GM12878 (cell line): ENCODE measurements at places on chromosomes 1 and 21. TPM values are rescaled to one million over a fixed set of nuclear protein-coding genes. Genes with fewer than 3 reads are reported as not detected.

DNA sequence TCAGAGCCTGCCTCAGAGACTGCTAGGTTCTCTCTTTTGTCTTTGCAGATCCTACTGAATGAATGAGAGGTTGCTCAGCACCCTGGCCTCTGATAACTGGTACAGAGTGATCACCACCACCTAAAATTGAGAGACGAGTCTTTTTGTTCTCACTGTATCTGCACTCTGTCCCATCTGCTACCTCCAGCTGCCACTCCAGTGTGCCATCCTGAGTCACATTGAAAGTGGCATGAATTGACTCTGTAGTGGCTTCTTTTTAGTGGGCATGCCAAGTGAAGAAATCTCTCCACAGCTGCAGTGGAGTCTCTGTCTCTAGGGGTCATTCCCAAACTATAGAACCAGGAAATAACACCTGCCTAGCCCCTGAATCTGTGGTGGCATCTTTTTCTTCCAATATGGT is 14.7 kb downstream of the CAMK1G start:
- H3K36me3 ChIP-seq: no peaks in the 10 kb centered on the region
- no peak for DNase-seq
- H3K4me3 ChIP-seq: no peak overlapping the region
- no peaks in the 10 kb centered on the region for H3K4me1 ChIP-seq
- H3K27ac ChIP-seq: no peak overlapping the region
- peaks cover 1% of the 10 kb centered on the region for H3K27me3 ChIP-seq

DNA sequence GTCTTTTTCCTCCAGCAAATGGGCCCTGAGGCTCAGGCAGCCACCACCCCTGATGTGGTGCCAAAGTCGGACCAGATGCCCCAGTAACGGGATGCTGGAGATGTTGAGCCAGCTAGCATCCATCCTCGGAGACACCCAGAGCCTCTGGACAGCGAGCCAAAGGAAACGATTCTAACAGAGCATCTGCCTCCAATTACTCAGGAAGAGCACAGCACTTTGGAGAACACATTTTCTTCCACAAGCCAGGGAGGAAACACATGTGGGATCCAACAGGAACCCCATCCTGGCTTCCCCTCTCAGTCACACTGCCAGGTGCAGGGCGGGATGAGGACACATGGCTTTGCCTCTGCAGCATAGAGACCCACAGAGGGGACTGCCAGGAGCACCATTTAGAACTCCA is 44.9 kb downstream of the C1orf198 start:
- H3K27me3 ChIP-seq: peaks cover 2% of the 10 kb centered on the region; the same call in 1 of the 2 replicates
- no peaks in the 10 kb centered on the region for H3K4me1 ChIP-seq
- H3K36me3 ChIP-seq: no peaks in the 10 kb centered on the region
- no peak overlapping the region for H3K4me3 ChIP-seq
- DNase-seq: no peak
- H3K27ac ChIP-seq: no peak overlapping the region

DNA sequence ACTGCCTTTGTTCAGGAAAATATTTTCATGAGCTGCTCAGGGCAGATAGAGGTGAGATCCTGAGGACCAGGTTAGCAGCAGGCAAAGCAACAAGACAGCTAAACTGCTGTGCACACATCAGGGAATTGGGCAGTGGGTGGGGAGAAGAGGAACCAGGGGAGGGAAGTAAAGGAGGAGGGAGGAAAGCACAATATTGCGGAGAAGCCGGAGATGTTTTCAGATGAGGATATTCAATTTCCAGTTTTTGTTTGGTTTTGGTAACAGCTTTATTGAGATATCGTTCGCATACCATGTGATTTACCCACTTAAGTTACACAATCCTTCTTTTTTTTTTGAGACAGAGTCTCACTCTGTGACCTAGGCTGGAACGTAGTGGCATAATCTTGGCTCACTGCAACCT is 34.5 kb downstream of the EPHA10 start:
- no peak overlapping the region for H3K27ac ChIP-seq
- DNase-seq: no peak
- H3K4me1 ChIP-seq: no peaks in the 10 kb centered on the region
- H3K36me3 ChIP-seq: no peaks in the 10 kb centered on the region
- H3K4me3 ChIP-seq: no peak overlapping the region

Gene OR2L2
- total RNA-seq: not detected in 2 replicates

Gene CYP4A11
- 0.11 and 0.13 TPM in 2 replicates for total RNA-seq

Gene GUCA2A
- total RNA-seq: not detected in 2 replicates
